Tongue (tissue), 3 donors: ENCODE measurements at places on chromosomes 13 and 19. TPM values are rescaled to one million over a fixed set of nuclear protein-coding genes. Genes with fewer than 3 reads are reported as not detected.

The IFNL1 gene
- total RNA-seq: not detected

The CHERP gene
- 17.4 TPM for total RNA-seq

The CD70 gene
- total RNA-seq: not detected

The PDE4A gene
- total RNA-seq: 4.7 TPM

The PSG1 gene
- total RNA-seq: not detected

The NDFIP2 gene
- 34.7 TPM for total RNA-seq

The FBXO17 gene
- 35.2 TPM for total RNA-seq

The SIGLEC12 gene
- not detected for total RNA-seq

The ZNF132 gene
- 7.0 TPM for total RNA-seq

The TGFBR3L gene
- not detected for total RNA-seq
